H1 (cell line): ENCODE measurements at places on chromosomes 11 and 22. TPM values are rescaled to one million over a fixed set of nuclear protein-coding genes. Genes with fewer than 3 reads are reported as not detected.
A peak's percentile ranks its signal among the peaks of the same experiment; 100 is the strongest.

DNA sequence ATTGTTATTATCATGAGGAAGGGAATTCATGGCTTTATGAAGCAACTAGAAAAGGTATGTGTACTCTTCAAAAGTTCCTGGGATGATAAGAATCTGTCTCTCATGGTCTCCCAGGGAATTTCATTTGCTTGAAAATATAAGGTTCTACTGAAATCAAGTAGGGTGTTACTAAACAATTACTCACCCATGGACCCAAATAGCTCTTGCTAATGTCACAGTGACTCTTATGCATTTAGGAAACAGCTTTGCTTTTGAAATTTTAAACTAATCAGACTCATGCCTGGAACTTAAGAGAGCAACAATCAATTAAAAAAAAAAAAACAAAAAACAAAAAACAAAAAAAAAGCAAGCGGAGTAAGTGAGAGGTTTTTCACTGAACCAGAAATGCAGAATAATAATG is 1546.3 kb upstream of the TENM4 start:
- no peak for DNase-seq
- H3K27me3 ChIP-seq, result no peaks in the 10 kb centered on the region
- H3K4me1 ChIP-seq, result peaks cover 4% of the 10 kb centered on the region
- no peak overlapping the region for H3K4me3 ChIP-seq
- no peak overlapping the region for H3K27ac ChIP-seq

DNA sequence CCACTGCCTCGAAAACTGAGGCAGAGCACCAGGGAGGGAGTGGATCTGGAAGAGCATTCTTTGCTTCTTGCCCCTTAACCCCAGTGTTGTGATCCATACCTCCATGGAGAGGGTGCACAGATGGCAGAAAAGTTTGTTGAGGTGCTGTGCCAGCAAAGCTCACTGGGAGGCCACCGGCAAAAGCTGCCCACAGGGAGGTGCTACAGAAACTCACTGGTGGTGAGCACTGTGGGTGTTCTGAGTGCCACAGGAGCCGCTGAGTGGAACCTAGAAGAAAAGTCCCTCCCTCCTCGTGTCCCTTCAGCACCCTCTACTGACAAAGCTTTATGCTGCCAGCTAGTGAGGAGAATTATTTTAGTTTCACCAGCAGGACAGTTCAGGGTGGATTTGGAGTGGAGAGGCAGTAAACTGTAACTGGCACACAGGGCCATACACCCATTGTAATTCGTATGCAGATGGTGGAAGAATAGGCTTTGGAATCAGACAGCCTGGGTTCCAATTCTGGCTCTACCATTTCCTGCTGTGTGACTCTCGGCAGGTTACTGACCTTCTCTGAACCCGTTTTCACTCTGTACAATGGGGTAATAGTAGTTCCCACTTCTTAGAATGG is 84.6 kb downstream of the SWAP70 start:
- H3K27ac ChIP-seq, result no peak overlapping the region
- peaks cover 13% of the 10 kb centered on the region for H3K36me3 ChIP-seq
- H3K4me3 ChIP-seq, result no peak overlapping the region
- no peaks in the 10 kb centered on the region for H3K27me3 ChIP-seq
- H3K4me1 ChIP-seq, result no peaks in the 10 kb centered on the region
- peak; percentile 64 for DNase-seq

ACR gene
- 0.05 TPM in 1 of 2 replicates, not detected in the other for polyA plus RNA-seq

- no peak overlapping the region for H3K27ac ChIP-seq
- no peak overlapping the region for H3K4me3 ChIP-seq
- H3K4me1 ChIP-seq, result no peaks in the 10 kb centered on the region
These were observed 1283.7 kb upstream of the RAG2 start for GRCh38 chr11:37881741-37882140.

CASP12 gene
- polyA plus RNA-seq, result not detected in 2 replicates

DNA sequence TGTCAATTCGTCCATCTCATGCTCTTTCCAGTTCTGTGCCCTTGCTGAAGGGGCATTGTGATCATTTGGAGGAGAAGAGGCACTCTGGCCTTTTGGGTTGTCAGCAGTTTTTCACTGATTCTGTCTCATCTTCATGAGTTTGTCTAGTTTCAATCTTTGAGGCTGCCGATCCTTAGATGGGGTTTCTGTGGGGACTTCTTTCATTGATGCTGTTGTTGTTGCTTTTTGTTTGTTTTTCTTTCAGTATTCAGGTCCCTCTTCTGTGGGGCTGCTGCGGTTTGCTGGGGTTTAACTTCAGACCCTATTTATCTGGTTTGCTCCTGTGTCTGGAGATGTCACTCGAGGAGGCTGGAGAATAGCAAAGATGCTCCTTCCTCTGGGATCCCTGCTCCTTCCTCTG is 224.3 kb downstream of the JRKL start:
- H3K4me3 ChIP-seq, result no peak overlapping the region
- H3K4me1 ChIP-seq, result no peaks in the 10 kb centered on the region
- no peaks in the 10 kb centered on the region for H3K27me3 ChIP-seq
